ENCODE measurements at places on chromosomes 2 and 18. TPM values are rescaled to one million over a fixed set of nuclear protein-coding genes. Genes with fewer than 3 reads are reported as not detected.

KCNIP3 gene
- 1.0 TPM for total RNA-seq

KCNE4 gene
- 0.93 TPM for total RNA-seq

SERPINB4 gene
- 0.17 TPM for total RNA-seq

AQP12B gene
- not detected for total RNA-seq

ZNF396 gene
- total RNA-seq = 0.69 TPM

TACR1 gene
- total RNA-seq = 0.09 TPM

ST8SIA5 gene
- not detected for total RNA-seq

Data from A549 treated with CpdA at 1 μM for 4 hours (cell line).